ENCODE measurements at places on chromosomes 11 and 22. TPM values are rescaled to one million over a fixed set of nuclear protein-coding genes. Genes with fewer than 3 reads are reported as not detected.

The RASGRP2 gene
- total RNA-seq = 1.8 TPM

The TRPM5 gene
- not detected for total RNA-seq

The SCGB1A1 gene
- 0.32 TPM for total RNA-seq

The OR51B5 gene
- total RNA-seq = not detected

The SPINDOC gene
- total RNA-seq = 48.2 TPM

The GAB4 gene
- not detected for total RNA-seq

The OAF gene
- total RNA-seq = 9.7 TPM

The OR51I1 gene
- total RNA-seq = not detected

The B3GAT3 gene
- total RNA-seq = 52.1 TPM

The KCNJ4 gene
- total RNA-seq = 1.2 TPM

The CAVIN3 gene
- total RNA-seq = 27.0 TPM

The CCDC116 gene
- 0.06 TPM for total RNA-seq

The CCDC87 gene
- 0.49 TPM for total RNA-seq

The NPAS4 gene
- total RNA-seq = not detected

The SLC22A8 gene
- not detected for total RNA-seq

The NCAM1 gene
- total RNA-seq = 0.11 TPM

The FIBIN gene
- total RNA-seq = not detected

The GP1BB gene
- 0.79 TPM for total RNA-seq

The APOBEC3B gene
- 29.2 TPM for total RNA-seq

The OVOL1 gene
- total RNA-seq = 0.05 TPM

The TESMIN gene
- total RNA-seq = 6.2 TPM

The VSTM5 gene
- not detected for total RNA-seq

The DKK3 gene
- 15.2 TPM for total RNA-seq

The DMC1 gene
- total RNA-seq = 4.8 TPM

The SLC22A12 gene
- not detected for total RNA-seq

The CCDC15 gene
- 0.89 TPM for total RNA-seq

The OR2D2 gene
- not detected for total RNA-seq

The NELL1 gene
- not detected for total RNA-seq

The FREY1 gene
- total RNA-seq = 0.39 TPM

The MRPL11 gene
- 107 TPM for total RNA-seq

The SLCO2B1 gene
- 3.4 TPM for total RNA-seq

The MMP12 gene
- 0.04 TPM for total RNA-seq

Data from A549 treated with dexamethasone at 1 μM for 4 hours (cell line).